ENCODE measurements at places on chromosomes 3 and 15.

DNA sequence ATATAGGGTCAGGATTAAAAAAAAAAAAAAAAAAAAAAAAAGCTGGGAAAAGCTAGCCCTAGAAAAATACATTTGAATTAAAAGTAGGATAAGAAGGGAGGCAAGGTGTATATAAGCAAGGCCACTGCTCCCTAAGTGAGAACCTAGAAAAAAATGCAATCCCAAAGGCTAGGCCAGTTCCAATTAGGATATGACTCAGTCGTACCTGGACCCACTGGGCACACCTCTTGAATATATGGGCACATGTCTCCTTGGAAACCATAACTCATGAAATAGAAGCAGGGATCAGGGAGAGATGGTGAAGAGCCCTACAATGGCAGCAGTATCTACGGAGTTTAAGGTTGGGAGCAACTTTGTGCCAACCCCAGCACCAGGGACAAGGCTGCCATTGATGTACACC is 314.1 kb upstream of the IL12A start:
- no peak for DNase-seq

- peak; percentile 4 for DNase-seq
Measured at GRCh38 chr15:67809441-67809840, 15.9 kb upstream of the SKOR1 start.

GRCh38 chr3:98730886-98731537 is 32.1 kb upstream of the ST3GAL6 start:
- no peak for DNase-seq

DNA sequence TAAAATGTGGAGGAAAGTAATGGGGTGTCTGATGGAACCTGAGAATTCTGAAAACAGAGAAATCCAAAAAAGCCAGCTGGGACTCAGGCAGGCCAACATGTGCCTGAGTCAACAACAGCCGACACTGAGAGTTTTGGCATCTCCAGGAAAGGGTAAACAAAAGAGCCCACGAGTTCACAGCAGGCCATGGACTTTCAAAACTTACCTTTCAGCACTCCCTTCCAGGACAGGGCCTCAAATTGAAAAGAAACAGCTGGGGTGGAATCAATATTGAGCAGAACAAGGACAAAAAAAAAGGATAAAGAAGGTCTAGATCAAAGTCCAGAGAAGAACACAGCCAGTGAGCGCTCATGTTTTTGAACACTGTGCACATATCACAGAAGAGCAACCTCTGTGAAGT is 735.4 kb upstream of the GRM7 start:
- DNase-seq, result no peak

GRCh38 chr3:49001155-49001554 is 6.0 kb upstream of the WDR6 start:
- no peak for DNase-seq

- no peak for DNase-seq
Measured at GRCh38 chr3:136311968-136312367, 61.8 kb downstream of the PCCB start.

DNA sequence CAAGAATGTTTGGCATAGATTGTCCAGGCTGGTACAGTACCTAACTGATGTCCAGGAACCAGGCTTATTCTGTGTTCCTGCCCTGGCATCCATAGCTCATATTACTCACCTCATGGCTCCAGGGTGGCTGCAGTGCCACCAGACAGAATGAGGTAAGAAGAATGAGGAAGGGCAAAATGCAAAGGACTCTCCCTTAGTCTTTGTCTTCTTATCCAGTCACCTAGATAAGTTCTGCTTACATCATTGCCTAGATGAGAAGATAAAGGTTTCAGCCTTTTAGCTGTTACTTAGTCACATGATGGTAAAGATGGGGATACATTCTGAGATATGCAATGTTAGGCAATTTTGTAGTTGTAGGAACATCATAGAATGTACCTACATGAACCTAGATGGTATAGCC is 45.8 kb downstream of the CHP1 start:
- DNase-seq, result no peak

- no peak for DNase-seq
Measured at GRCh38 chr3:178492491-178492890, 43.7 kb upstream of the KCNMB2 start.

DNA sequence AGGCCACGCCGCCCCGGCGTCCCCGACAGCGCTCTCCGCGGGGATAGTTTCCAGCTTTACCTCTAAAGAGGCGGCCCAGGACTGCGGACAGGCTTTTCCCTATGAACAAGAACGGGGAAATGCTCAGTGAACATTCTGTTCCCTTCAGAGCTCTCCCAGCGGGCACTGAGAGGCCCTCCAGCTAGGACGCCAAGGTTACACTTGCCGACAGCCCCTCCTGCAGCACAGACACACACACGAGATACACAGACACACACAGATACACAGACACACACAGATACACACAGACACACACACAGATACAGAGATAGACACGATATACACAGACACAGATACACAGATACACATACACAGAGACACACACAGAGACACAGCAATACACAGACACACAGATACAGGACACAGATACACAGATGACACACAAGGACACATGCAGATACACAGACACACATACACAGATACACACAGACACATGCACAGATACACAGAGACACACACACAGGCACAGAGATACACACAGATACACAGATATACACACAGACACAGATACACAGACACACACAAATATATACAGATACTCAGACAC is 533 bp upstream of the OCA2 start:
- DNase-seq, result no peak

- DNase-seq, result no peak
Measured at GRCh38 chr3:14663396-14664135, 11.4 kb upstream of the C3orf20 start.

GRCh38 chr3:30350011-30350410 is 256.4 kb upstream of the TGFBR2 start:
- no peak for DNase-seq

DNA sequence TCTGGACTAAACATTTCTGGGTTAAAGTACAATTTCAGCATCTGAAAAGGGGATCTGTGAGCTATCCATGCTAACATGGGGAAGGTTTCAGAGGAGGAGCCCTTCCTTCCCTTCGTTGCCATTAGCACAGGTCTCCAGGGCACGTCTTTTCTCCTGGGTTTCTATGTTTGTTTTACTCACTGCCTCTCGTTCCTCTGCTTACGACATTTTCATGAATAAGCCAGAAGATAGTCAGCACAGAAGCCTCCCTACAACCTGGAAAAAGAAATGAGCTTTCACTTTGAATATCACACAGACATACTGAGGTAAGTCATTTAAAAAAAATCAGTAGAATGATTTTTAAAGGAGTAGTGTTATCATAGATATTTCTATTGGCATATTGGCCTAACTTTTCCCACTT is 117.2 kb upstream of the KCNMB2 start:
- DNase-seq, result no peak

- DNase-seq, result peak; percentile 14
Measured at GRCh38 chr3:54120657-54121413, 1.5 kb upstream of the CACNA2D3 start.

- DNase-seq, result no peak
Measured at GRCh38 chr3:179544981-179545645, 17.6 kb upstream of the ACTL6A start.

DNA sequence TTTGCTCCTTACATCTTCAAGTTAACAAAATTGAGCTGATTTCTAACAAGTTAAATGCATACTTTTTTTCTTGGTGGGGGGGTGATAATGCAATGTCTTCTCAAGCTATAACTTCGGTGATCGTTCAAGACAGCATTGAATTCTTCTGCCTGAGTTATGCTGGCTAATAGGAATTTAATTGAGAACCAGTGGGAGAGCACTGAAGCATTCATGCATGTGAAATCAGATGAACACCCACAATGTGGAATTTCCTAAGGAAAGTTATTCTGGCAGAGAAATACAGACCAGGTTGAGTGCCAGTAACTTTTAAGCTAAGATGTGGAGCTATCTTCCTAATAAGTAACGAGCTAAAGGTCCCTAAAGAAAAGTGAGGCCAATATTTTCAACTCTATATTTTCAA is 3.0 kb downstream of the SPATA16 start:
- no peak for DNase-seq

DNA sequence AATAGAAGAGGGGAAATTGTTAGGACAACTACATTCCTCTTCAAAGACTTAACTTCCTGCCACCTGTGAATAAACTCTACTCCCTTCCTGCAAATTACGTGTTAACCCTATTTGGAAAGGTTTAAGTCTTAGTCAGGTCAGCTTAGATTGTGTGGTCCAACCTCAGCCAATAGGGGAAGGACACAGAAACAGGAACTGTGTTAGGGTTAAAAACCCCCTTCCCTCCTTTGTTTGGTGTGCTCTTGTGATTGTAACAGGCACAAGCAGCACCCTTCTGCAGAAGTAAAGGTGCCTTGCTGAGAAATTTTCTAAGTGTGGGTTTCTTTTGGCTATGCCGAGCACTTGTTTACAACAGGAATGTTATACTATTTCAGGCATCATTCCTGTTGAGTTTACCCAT is 45.0 kb upstream of the FSTL1 start:
- no peak for DNase-seq

DNA sequence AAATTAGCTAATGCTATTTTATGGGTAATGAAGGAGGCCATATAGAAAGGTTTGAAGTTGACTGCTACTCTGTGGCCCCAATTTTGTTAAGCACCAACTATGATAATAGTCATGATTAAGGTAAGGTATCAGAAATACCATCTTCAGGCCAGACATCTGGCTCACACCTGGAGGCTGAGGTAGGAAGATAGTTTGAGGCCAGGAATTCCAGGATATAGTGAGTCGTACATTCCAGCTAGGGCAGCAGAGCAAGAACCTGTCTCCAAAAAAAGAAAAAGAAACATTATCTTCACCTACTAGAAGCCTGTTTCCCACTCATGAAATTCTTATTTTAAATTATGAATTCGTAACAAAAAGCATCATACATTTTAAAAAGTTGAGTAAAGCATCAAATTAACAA is 64.4 kb downstream of the LRRC28 start:
- no peak for DNase-seq

DNA sequence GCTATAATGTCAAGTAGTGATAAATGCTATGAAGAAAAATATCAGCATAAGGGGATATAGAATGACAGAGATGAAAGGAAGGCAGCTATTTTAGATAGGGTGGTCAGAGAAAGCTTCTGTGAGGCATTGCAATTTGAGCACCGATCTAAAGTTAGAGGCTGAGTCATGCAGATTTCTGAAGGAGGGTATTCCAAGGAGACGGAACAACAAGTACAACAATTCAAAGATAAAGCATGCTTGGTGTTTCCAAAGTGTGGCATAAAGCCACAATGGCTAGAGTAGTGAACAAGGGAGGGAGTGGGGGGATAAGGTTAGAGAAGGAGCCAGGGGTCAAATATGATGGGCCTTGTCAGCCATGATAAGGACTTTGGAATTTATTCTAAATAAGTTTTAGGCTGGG is 71.9 kb downstream of the PFN2 start:
- DNase-seq, result no peak

- peak; percentile 94 for DNase-seq
Measured at GRCh38 chr3:197541756-197542539, 13.8 kb downstream of the BDH1 start.

DNA sequence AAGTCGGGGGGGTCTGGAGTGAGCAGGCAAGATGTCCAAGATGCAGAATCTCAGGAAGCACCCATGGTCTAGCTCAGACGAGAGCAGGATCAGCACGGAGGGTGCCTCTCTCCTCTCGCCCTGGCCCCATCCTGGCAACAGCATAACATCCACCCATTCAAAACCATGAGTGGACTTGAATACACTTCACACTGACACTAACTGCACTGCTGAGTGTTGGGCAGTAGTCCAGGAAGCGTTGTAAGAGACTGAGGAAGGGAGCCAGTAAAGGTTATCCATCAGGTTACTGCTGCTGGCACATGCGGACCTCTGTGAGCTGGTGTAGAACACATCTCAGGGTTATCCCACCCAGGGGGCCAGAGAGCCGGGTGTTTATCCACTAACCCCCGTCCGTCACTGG is 131.0 kb upstream of the TOPAZ1 start:
- DNase-seq, result no peak

- peak; percentile 61 for DNase-seq
Measured at GRCh38 chr15:25790000-25790660, 73.0 kb downstream of the ATP10A start.

GRCh38 chr3:100329800-100330489 is 4.6 kb upstream of the NIT2 start:
- no peak for DNase-seq

- DNase-seq, result no peak
Measured at GRCh38 chr3:113243071-113243470, 31.7 kb downstream of the BOC start.

- no peak for DNase-seq
Measured at GRCh38 chr3:58384381-58385090, 49.1 kb downstream of the PDHB start.

- no peak for DNase-seq
Measured at GRCh38 chr15:67158367-67158766, 93.0 kb downstream of the SMAD3 start.

DNA sequence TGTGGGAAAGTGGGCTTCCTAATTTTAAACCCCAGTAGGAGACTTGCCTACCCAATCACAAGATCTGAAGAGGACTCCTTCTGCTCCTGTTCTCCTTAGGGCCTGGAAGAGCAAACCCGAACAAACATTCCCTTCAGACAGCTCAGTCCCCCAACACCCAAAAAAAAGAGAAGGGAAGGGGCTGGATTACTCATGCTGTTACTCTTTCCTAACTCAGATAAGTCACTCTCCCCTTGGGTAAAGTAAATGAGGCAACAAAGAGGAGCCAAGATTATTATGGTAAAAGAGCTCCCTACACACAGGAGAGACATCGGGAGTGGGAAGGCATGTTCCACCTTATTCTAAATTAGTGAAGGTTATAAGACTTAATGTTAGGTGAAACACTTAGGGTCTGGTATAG is 18.1 kb upstream of the LEKR1 start:
- DNase-seq, result no peak

DNA sequence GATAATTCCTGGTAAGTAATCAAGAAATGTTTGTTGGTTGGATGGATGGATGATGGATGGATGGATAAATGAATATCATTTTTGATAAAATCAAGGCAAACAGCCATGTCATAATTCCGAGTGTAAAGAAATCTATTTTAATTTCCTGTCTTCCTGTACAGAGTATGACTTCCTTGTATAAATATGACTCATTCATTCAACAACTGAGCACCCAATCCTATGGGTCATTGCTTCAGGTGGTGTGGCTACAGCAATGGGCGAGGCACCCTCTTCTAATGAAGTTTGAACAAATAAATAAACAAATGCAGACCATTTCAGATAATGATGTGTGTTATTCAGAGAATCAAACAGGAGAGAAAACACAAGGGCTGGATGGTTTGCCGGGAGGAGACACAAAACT is 198.7 kb downstream of the TNIK start:
- no peak for DNase-seq

GRCh38 chr3:18301781-18302180 is 123.4 kb downstream of the SATB1 start:
- no peak for DNase-seq

- DNase-seq, result no peak
Measured at GRCh38 chr3:46293035-46293724, 50.9 kb downstream of the CCR3 start.

- DNase-seq, result no peak
Measured at GRCh38 chr15:80093854-80094418, 34.5 kb downstream of the ZFAND6 start.

DNA sequence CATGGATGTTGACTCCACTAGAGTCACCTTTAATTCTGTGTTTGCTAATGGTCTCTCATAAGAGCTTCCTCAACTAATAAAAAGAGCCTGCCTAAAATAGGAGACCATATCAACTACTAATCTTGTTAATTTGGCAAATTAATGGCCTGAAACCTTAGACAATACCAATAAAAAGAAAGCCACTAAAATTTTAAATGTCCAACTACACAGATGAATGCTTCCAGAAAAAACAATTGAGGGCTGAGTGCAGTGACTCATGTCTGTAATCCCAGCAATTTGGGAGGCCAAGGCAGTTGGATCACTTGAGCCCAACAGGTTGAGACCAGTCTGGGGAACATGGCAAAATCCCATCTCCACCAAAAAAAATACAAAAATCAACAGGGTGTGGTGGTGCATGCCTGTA is 230.9 kb downstream of the NSUN3 start:
- DNase-seq, result no peak
